ENCODE measurements at places on chromosomes 7 and 10.

DNA sequence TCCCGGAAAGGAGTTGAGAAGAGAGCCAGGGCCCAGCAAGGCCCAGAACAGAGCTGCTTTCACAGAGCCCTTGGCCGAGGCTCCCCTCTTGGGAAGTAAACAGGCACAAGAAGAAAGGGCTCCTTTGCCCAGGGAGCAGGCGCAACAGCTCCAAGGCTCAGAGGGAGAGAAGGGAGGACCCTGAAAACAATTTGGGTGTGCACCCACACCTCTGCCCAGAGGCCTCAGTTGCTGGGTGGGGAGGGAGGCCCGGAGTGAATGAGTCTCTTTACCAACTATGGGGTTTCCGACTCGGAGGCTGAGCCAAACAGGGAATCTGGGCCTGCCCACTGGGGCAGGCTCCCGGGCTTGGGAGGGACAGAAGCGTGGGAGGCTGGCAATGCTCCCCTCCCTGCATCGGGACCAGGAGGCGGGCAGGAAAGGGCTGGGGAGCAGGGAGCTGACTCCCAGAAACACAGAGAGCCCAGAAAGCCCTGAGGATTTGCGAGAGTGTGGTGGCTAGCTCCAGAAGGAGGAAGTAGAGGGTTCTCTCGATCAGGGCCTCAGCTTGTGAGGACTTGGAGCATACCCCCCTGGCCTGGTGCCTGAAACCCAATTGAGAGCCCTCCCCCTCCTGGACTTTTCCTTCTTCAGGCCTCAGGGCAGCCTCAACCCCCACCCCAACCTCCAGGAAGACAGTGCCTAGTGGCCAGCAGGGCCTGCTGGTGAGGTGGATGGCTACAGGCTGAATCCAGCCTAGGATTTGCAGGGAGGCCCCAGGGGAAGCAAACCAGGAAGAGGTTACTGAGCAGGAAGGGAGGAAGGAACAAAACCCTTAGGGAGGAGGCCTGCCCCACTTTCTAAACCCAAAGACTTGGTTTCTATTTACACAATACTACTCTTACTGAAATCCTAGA is 6.2 kb downstream of the C10orf105 start:
- peak; percentile 94 for DNase-seq

DNA sequence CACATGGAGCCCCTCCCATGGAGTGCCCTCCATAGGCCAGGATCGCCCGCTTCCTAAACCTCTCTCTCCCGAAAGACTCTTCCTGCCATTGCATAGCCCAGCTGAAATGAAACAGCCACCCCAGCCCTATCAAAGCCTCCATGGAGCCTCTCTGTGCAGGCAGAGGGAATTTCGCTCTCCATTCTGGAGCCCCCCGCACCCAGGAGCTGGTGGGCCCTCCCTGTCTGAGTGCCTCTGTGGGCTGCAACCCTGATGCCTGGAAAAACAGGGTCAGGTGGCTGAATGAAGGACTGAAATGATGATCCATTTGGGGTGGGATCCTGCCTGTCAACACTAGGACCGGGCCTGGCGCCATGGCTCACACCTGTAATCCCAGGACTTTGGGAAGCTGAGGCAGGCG is 106.4 kb downstream of the FAM53B start:
- no peak for DNase-seq

DNA sequence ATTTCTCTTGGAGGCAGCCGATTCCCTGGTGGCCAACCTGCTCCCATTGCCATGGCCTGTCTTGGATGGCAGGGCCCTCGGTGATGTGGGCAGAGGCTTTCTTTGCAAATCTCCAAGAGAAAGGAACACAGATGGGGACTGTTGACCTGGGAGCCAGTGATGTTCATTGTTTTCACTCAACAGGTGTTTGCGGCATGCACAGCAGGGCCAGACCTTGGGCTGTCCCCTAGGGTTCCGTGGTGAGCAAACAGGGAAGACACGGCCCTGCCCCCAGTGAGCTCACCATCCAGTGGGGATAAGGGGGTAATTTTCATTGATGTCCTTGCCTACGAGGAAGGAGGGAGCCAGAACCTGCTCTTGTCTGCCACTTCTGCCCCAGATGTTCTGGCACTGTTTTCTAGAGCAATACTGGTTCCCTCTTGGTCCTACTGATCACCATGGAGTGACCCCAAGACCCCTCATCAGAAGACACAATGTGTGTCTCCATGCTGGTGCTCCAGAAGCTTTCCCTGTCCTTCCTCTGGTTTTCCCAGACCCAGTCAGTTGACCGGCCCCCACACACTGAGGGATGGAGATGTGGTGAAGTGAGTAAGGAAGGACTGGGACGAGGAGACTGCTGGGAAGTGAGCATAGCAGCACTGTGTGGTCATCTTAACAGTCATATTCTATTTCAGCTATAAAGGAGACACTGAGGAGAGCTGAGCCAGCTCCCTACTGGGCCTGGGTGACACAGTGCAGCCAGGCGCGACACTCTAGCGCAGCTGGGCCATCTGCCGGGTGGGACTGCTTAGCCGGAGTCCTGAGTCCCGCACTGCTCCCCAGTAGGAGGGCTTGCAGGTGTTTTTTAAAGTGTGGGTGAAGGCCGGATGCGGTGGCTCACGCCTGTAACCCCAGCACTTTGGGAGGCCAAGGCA is 20.4 kb upstream of the FIGNL1 start:
- no peak for DNase-seq

- DNase-seq: no peak
These were observed 1012.8 kb downstream of the LRMDA start for GRCh38 chr10:76444034-76444800.

DNA sequence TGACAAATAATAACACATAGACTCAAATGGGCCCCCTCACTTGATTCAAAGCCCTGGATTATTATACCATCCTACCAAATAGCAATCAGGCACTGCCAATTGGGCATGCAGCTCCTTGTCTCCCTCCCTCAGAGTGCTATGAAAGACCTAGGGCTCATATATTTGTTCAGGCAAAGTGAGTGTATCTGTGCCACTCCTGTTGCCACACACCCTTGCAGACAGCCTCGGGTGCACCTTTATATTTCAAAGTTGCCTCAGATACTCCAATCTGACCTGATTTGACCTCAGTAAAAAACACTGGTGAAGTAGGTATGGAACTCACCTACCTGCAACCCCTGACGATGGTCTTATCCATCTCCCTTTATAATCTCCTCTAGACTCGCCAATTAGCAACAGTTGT is 3.0 kb upstream of the NAMPT start:
- no peak for DNase-seq

GRCh38 chr7:55296070-55296469 is 69.1 kb upstream of the LANCL2 start:
- DNase-seq: no peak

DNA sequence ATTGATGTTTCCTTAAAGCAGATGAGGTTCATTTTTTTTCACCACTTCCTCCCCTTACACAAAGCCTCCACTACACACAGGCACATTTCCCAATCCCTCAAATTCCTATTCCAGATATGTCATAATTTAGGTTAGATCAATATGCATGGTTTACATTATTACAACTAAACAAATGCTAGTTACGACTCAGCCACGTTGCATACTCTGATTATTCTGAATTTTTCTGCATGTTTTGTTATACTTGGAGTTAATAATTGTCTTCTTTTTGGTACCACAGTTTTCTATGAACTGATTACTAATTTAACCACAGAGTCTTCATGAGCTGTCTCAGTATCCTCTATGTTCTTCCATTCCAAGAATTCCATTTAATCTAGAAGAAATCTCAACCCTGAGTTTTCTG is 4.4 kb upstream of the BICC1 start:
- DNase-seq: no peak

- DNase-seq: no peak
These were observed 8.3 kb downstream of the PDCD4 start for GRCh38 chr10:110880012-110880411.

DNA sequence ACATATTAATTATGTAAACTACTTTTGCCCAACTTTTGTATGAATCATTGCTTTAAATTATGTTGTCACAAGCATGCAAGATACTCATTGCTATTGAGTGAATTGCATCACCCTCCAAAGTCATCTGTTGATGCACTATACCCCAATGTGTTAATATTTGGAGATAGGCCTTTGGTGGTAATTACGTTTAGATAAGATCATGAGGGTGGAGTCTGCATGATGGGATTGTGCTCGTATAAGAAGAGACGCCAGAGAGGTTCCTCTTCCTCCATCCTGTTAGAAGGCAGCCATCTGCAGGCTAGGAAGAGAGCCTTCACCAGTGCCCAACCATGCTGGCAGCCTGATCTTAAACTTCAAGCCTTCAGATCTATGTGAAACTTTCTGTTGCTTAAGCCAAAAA is 95.3 kb upstream of the MAGI2 start:
- no peak for DNase-seq

DNA sequence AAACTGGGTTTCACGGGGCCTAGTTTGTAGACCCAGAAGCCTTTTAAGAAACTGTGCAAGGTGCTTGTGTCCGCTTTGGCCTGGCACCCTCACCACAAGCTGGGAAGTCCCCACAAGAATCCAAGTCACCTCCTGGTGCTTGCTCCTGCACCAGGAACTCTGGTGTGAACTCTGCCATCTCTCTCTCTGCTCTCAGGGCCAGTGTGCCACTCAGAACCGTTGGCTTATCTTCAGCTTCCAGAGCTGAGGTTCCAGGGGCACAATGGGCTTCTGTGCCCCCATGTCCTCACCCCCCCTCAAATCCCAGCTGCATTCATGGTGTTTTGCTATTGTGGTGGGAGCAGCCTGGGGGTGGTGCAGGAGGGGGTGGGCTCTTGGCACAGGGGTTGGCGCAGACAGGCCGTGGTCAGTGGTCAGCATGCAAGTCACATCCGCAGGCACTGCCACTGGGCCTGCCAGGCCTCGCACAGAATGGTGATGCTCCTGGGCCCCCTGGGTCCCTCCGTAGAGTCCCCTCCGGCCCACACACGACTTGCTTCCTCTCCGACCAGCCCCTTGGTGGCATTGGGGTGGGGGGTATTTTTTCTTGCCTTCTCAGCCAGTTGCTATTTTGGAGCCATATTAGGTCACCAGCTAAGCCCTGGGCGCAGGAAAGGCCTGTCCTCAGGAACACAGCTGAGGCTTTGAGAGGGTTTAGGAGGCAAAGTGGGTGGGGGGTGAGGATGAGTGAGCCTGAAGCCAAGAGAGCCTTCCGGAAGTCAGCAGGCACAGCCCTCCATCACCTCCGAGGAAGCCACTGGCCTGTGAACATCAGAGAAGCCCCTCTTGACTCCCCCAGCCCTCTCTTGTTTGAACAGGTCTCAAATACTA is 3.0 kb downstream of the ZCCHC24 start:
- DNase-seq: no peak

DNA sequence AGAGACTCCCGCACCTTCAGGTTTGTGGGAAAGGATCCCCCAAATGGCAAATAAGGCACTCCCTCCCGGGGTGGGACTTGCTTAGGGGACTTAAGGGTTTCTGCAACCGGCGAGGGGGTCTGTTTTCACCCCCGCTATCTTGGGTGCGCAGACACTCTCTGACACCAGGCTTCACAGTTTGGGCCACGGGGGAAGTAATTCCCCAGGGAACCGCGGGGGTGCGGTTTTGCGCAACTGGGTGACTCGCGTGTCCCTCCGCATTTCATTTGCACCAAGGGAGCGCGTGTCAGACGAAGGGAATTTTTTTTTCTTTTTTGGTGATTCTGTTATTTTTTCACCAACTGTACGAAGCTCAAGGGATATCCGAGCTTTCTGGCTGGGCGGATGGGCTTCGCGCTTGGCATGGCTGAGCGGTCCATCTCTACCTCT is 1.7 kb downstream of the GRM8 start:
- no peak for DNase-seq

- DNase-seq: no peak
These were observed 13.6 kb upstream of the SLF2 start for GRCh38 chr10:100899171-100899570.

- no peak for DNase-seq
These were observed 19.2 kb downstream of the ABCB4 start for GRCh38 chr7:87456247-87456646.

DNA sequence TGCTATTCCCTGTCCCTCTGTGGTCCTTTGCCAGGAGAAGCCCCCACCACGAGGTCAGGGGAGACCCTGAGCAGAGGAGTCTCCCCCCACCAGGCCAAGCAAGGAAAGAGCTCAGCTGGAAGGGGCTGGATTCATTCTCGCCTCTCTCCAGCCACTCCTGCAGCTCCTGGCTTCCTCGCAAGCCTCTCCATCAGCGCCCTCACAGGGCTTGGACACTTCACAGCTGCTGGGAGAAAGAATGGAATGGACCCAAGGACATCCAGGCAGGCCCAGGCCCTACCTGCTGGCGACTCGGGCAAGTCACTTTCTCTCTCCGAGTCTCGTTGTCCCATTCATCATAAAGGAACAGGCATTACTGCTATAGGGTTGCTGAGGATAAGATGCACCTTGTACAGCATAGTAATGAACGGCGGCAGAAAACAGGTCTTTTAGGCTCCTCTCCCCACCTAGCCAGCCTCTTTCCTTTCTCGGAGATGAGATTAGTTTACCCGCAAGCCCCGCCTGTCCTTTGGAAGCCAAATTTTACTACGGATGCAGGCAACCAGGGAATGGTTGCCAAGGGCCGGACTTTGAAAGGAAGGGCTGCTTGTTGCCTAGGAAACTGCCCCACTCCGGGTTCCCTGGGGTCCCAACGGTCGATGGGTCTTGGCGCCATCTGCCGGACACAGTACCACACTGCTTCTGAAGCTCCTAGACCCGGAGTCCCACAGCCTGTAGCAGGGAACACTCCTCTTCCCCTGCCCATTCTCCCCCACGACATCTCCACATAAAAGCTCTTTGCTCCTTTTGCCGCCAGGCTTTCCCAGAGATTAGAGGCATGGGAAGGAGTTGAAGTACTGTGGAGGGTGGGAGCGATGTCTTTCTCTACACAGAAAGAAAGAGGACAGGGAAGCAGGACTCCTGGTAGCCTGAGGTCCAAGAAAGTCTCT is 22.3 kb downstream of the IMPDH1 start:
- peak; percentile 85 for DNase-seq

DNA sequence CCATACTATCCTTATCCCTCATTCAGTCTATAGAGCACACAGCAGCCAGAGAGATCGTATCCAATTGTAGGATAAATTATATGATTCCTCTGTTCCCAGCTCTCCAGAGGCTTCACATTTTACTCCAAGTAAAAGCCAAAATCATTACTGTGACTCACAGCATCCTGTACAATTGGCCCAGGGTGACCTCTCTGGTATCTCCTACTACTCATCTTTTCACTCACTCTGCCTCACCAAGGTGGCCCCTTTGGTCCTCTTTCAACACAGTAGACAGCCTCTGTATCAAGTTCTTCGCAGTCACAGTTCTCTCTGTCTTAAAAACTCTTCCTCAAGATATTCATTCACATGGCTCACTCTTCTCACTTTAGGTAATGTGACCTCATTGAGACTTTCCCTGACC is 72.6 kb upstream of the LSM8 start:
- DNase-seq: no peak

- DNase-seq: no peak
These were observed 166.0 kb upstream of the TCF7L2 start for GRCh38 chr10:112784022-112784461.

DNA sequence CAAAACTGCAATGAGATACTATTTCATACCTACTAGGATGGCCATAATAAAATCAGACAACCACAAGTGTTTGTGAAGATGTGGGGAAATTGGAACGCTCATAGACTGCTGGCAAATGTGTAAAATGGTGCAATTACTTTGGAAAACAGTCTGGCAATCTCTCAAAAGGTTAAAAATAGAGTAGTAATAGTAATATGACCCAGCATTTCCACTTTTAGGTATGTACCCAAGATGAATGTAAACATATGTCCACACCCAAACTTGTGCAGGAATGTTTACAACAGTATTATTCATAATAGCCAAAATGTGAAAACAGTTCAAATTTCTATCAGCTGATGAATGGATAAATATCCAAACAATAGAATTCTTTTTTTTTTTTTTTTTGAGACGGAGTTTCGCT is 731.6 kb upstream of the ANKRD30A start:
- DNase-seq: no peak

GRCh38 chr7:80873140-80873539 is 45.7 kb downstream of the SEMA3C start:
- no peak for DNase-seq

Measured in RWPE1 (cell line).